Motor neuron (in vitro differentiated cells): ENCODE measurements at places on chromosomes 3 and 15.

DNA sequence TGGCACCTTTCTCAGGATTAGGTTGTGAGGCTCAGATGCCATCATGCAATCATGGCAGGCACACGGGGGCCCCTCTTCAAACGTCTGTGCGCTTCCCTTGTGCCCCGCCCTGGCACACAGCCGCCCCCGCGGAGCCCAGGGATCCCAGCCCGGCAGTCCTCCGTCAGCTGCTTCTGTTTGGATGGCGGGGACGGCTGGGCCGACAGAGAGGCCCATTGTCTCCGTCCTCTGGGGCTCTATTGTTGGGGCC, 849 bp upstream of the HDAC11 start:
- ATAC-seq = no peak

- peak; percentile 65 for ATAC-seq
Observed at GRCh38 chr3:179309225-179310078, 13.4 kb upstream of the ZNF639 start.

DNA sequence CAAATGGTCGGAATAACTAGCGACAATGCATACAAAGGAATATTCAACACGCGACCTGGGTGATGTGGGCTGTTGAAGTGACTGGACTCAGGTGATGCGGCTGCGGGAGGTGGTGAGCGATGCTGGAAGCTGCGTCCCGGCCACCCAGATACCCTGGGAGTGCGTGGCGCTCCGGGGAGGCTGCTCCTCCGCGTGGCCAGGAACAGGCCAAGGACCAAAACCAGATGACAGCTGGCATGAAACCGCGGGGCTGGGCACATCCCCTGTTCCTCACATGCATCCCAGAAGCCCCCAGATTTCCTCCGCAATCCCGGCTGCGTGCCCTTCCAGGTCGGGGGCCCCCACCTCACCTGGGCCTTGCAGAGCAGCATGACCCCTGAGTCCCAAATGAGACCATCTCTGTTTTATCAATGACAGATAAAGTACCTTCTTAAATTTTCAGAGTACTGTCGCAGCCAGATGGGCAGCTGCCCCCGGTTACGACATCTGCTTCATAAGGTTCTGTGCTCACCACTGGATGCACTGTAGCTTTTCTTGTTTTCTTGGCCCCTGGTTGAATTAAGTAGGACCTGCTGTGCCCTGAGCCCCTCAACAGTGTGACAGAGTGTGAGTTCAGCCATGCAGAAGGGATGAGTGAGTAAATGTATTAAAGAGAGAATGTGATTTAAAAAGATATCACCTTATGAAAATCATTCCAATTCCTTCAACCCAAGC, 278.2 kb downstream of the GABRG3 start:
- ATAC-seq = peak; percentile 87

- ATAC-seq = no peak
Observed at GRCh38 chr3:155492841-155493240, 199.4 kb upstream of the STRIT1 start.

GRCh38 chr3:3160826-3161225, 18.7 kb downstream of the CRBN start:
- no peak for ATAC-seq

- peak; percentile 7 for ATAC-seq
Observed at GRCh38 chr15:40054855-40055575, 16.0 kb upstream of the SRP14 start.

DNA sequence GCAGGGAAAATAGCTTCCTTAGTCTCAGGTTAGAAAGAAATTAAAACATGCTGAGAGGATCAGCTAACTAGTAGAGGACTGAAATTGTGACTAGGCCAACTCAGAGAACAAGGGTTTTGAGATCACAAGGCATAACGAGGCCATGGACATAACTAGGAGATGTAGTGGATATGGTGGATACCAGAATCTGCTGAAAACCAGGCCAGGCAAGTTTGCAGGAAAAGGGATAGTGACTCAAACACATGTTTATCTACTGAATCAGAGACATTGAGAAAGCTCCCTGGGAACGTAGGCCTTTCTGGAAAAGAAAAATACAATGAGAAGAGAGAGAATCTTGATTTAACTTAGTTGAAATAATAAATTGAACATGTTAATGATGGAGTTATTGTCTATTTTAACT, 326.5 kb upstream of the GBE1 start:
- ATAC-seq = no peak

DNA sequence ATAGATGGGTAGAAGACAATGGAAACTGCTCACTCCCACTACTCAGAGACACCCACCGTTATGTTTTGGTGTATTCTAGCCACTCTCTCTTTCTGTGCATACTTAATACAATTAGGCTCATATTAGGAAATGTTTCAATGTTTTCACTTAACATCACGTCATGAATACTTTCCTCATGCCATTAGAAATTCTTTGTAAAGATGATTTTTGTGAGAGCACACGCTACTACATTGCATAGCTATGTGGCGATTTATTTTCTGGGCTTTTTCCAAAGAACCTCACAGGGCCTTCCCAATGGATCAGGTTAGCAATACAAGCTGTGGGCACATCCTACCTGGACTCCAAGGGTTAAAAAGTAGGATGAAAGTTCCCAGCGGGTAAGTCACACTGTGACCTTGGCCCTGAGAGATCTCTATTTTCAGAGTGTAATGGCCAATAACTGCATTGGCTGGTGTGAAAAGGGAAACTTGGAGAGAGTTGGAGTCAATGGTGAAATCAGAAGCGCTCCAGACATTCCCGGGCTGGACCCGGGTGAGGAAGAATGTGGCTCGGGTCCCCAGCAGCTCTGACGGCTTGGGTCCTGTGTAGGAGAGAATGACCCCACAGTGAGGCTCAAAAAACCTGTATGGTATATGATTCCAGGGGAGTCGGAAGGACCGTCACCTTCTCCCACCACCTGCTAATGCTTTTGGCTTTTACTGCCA, 25.8 kb upstream of the TGM5 start:
- ATAC-seq = no peak

- no peak for ATAC-seq
Observed at GRCh38 chr3:16928386-16929132, 43.8 kb downstream of the PLCL2 start.

- ATAC-seq = no peak
Observed at GRCh38 chr3:128458746-128459460, 7.8 kb downstream of the DNAJB8 start.

DNA sequence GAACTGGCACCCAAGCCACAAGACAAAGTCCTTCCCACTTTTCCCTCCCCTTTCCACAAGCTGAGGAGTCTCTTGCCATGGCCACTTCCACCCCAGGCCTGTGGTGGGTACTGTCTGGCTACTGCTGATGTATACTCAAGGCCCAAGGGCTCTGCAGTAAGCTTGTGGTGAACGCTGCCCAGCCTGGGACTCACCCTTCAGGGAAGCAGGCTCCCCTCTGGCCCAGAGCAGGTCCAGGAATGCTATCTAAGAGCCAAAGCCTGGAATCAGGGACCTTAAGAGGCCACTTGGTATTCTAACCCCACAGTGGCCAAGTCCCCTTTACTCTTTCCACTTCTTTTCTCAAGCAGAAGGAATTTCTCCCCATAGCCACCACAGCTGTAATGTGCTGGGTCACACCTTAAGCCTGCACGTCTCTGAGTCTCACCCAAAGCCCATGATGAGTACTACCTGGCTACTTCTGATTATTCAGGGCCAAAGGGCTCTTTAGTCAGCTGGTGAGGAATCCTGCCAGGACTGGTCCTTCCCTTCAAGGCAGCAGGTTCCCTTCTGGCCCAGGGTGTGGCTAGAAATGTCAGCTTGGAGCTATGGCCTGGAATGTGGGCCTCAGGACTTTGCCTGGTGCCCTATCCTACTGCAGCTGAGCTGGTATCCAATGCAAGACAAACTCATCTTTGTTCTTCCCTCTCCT, 4.0 kb downstream of the PATL2 start:
- no peak for ATAC-seq

GRCh38 chr3:17707813-17708543, 34.5 kb downstream of the TBC1D5 start:
- no peak for ATAC-seq

- peak; percentile 39 for ATAC-seq
Observed at GRCh38 chr3:146589899-146590508, 15.1 kb downstream of the PLSCR5 start.

GRCh38 chr3:73624821-73625665, at the start of gene PDZRN3:
Gene PDZRN3 (minus strand): TSS chr3:73624941.
- peak; percentile 79 for ATAC-seq

DNA sequence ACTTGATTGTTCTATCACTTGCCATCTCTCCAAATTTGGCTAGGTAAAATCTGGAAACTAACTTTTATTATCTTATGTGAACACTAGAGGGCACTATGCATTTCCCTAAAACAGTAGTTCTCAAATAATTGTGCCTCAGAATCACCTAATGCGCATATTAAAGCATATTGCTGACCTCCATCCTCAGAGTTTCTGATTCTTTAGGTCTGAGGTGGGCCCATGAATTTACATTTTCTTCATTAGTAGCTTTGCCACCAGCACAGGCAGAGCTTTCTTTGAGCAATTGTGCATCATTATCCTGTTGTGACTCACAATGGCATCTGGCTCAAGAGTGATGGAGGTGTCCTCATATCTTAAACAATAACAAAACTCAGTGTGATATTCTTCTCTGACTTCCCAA, 17.5 kb upstream of the BCHE start:
- no peak for ATAC-seq

DNA sequence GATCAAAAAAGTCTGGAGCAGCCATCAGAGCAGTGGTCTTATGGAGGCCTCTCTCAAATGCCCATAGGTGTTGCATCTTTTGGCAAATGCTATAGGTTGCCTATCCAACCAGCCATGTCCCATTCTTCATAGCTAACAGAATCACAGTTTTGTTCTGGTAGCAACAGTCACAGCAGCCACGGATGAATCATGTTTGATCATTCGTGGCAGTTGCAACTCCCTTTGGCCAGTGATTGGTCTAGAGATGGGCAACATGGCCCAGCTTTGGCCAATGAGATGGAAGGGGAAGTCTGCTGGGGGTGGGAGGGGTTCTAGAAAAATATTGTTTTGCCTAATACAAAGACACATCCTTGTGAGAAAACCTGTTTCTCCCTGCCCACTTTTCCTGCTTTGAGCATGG, 50.3 kb upstream of the PPP2R3A start:
- ATAC-seq = no peak

GRCh38 chr3:61141227-61141626, 110.0 kb downstream of the FHIT start:
- peak; percentile 26 for ATAC-seq

- ATAC-seq = no peak
Observed at GRCh38 chr3:48395714-48396113, 23.7 kb downstream of the FBXW12 start.

- no peak for ATAC-seq
Observed at GRCh38 chr3:52516509-52517195, 17.0 kb downstream of the NT5DC2 start.

- ATAC-seq = no peak
Observed at GRCh38 chr15:54810496-54810895, 386.2 kb downstream of the RSL24D1 start.

GRCh38 chr15:90749754-90750153, 32.6 kb downstream of the BLM start:
- ATAC-seq = peak; percentile 86

DNA sequence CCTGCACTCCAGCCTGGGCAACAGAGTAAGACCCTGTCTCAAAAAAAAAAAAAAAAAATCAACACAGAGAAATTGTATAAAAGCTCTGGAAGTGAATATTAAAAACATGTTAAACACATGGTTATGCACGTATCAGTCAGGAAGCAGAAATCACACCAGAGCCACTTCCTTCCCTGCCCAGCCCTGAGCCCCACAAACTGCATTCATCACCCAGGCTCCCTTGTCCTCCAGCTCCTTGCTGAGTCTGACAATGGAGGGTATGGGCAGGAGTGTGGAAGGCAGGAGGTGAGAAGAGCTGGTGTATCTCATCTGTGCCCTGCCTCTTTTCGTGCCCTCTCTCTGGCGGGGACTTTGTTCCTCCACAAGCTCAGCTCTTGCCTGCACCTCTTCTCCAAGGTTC, 12.1 kb upstream of the LOXL1 start:
- ATAC-seq = no peak

DNA sequence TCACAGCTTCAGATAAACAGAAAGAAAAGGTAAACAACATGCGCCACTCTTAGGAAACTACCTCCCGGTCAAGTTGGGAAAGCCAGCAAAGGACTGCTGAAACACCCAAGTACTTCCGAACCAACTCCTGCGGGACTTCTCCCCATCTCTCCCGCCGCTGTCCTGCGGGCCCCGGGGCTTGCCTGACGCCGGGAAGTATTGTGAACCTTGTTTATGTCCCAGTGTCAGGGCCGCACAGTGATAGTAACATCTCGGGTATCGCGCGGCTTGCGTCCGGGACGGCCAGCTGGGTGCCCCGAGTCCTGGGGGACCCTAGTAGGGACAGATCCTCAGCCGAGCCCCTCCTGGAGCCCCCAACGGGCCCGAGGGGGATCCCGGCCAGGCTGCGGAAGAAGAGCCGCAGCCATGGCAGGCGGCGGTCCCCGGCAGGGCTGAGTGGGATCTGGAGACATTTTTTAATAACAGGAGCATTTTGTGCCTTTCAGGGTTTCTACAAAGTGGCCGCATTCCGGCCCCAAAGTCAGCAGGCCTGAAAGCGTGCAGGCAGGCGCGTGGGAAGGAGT, 756 bp downstream of the CLPX start:
- ATAC-seq = peak; percentile 55

DNA sequence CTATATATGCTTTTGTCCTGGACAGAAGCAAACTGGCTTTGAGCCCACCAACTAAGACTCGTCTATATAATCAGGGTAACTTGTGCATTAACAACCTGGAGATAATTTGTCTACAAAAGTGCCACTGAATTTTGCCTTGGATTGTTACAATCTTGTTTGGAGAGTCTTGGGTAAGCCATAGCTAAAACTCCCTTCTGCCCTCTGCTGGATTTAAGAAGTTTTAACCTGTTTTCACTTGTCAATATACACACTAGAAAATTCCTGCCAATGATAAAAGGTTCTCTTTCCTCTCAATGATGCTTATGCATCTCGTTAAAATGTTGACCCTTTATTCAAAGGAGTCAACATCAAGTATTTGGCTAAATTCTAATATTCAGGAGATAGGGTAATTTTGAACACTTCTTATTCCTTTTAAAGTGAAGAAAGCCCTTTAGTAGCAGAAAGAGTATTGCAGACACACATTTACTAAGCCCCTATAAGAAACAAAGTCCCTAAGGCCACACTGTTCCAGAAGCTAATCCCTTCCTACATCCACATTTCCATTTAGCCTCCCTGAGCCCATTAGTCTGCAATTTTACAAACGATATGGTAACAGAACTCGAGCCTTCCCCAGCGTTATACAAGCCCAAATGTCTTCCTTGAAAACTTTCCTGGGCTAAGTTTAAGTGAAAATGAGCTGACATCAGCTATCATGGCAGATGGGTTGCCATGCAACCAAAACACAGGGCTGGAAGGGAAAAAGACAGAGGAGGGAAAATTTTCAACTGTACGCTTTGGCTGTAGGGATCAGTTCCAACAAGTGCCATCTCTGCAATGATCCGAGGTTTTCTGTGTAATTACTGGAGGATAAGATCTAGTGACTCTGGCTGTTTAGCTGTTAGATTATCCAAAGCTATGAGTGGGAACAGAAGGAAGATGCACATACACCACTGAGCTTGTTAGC, 75.9 kb upstream of the FGF12 start:
- no peak for ATAC-seq

DNA sequence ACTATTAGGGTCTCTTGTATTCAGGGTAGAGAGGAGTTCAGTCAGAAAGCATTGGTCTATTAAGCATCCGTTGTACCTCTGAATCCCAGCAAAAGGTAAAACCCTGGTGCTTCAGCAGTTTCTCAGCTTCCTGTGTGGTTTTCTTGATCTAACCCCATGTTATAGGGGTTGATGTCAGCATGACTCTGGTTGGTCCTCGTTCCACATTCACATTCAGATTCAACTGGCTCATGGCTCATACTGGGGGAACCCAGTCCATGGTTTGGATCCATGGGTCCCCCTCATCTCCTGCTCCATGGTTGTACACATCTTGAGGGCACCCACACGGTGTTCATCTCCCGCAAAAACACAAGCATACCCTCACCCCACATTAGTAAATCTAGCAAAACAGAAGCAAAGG, 47.7 kb upstream of the C2CD4B start:
- no peak for ATAC-seq
